ENCODE measurements at places on chromosomes 1 and 21.
A peak's percentile ranks its signal among the peaks of the same experiment; 100 is the strongest.

GRCh38 chr1:203570805-203571204, 55.8 kb upstream of the ATP2B4 start:
- no peak for DNase-seq

GRCh38 chr1:238895911-238896310, 490.5 kb upstream of the CHRM3 start:
- DNase-seq = no peak

GRCh38 chr1:64320922-64321614, 117.6 kb downstream of the UBE2U start:
- no peak for DNase-seq

- DNase-seq = peak; percentile 31
These were observed 67.3 kb downstream of the RHOU start for GRCh38 chr1:228802386-228803220.

- DNase-seq = no peak
These were observed 228.4 kb upstream of the NR5A2 start for GRCh38 chr1:199799116-199799515.

DNA sequence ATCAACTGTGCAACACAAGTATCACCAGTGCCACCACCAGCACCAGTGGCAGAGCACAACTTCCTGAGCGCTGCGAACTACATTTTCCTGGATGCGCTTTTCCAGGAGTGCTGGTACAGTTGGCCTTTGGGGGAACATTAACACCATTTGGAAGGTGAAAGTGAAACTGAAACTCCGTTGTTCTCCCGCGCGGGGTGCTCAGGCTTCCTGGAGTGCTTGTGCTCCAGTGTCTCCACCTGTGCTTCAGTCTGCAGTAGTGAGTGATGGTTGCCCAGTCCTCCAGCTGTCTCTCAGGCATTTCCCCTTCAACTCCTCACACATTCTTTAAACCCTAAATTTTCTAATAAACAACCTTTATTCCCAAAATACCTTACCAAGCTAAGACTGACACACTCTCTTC, 187.8 kb downstream of the LRRIQ3 start:
- no peak for DNase-seq

DNA sequence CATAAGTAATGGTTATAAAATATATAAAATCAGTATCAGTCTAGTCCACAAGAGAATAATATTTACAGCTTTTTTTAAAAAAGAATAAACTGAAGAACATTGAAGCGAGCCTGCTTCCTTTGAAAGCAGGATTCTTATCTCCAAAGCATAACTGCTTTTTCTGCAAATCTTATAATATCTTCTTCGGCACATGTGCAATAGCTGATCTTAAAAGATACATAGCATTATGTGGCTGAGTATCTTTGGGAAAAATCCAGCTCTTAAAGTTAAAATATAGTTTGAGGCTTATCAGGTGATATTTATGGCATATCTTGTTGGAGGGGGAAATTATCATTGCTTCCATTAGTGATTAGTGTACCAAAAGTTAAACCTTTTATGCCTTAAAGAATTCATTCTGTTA, 523.9 kb upstream of the ADGRL4 start:
- no peak for DNase-seq

DNA sequence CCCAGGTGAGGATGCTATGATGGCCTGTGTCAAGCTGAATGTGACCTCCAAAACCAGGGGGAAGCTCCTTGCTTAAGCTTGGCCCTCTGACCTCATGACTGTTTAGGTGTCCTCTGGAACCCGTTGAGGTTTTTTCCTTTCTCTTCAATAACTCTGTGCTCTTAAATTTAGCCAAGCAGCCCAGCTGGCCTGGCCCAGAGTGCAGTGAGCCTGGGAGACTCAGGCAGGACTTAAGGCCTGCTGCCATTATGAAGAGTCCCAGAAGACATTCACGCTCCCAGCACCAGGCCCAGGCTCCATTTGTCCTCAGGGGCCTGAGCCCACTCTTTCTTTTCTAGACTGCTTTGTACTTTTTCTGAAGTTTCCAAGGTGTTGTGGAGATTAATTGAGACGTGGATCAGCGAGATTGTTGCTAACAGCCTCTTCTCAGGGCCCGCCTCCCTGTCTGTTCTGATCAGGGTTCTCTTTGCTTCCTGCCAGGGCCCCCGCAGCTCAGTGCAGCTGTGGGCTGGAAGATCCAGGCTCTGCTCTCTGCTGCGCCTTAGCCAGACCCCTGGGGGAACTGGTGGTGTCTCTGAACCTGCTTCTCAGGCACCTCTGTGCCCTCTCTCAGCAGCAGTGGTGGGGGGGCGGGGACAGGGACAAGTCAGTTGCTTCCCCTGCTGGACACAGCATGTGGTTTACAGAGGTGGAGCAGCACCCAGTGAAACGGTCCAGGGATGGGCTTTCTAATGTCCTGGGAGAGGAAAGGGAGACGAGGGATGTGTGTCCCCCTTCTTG, 124.2 kb downstream of the GRIK3 start:
- DNase-seq = peak; percentile 72

- no peak for DNase-seq
These were observed 140.2 kb upstream of the SGIP1 start for GRCh38 chr1:66393586-66394287.

GRCh38 chr1:68969441-68969840, 472.6 kb upstream of the DEPDC1 start:
- DNase-seq = no peak

DNA sequence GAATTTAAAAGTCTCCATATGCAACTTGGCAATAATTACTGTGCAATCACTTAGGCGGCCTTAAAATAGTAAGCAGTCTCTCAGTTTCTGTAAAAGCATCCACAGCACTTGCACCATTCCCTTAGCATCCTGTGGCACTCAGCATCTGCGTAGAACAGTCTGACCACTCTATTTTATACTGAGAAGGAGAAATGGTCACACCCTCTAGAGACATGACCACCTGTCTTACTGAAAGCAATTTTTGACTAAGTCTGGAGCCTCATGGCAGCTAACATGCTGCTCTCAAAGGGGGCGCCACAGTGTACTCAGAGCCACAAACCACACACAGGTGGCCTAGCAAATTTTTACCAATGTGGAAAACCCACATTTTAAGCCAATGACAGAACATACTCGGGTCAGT, 62.0 kb downstream of the KCNK1 start:
- no peak for DNase-seq

- DNase-seq = no peak
These were observed 770.3 kb upstream of the ADGRL2 start for GRCh38 chr1:81030441-81030840.

GRCh38 chr1:76371941-76372340, 297.4 kb downstream of the ST6GALNAC3 start:
- no peak for DNase-seq

GRCh38 chr1:224490549-224491537, 56.2 kb upstream of the WDR26 start:
- DNase-seq = no peak

DNA sequence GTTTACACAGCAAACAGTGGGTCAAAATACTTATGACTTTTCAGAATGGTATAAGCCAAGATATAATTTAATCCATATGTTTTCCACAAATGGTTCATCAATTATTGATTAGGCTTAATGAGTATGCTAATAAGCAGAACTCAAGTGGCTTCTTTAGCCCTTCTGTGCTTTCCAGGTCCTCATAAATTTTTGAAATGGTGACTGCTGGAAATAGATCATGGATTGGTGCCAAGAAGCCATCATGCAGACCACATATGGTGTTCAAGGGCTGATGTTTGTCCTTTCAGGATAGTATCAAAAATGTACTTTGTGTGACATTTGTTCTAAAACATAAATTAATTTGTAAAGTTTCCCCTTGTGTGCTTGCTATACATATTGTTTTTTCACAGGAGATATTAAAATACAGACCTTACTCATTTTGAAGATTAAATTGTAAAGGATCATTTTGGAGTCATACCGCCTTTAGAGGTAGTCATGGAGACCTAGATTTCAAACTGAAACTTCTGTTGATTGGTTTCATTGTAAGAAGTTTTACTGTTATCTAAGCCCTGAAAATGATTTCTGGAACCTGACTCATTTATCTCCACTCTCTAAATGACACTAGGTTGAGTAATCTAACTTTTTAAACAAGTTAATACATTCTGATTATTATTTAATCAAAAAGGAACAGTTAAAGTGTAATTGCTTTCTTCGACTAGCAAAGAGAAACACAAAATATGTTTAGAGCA, 507.9 kb downstream of the PLA2G4A start:
- no peak for DNase-seq

GRCh38 chr1:244050835-244051444, at the start of gene ZBTB18:
Gene ZBTB18 (plus strand): TSS chr1:244051283. CDS start chr1:244051432, 149 bp downstream.
- no peak for DNase-seq

DNA sequence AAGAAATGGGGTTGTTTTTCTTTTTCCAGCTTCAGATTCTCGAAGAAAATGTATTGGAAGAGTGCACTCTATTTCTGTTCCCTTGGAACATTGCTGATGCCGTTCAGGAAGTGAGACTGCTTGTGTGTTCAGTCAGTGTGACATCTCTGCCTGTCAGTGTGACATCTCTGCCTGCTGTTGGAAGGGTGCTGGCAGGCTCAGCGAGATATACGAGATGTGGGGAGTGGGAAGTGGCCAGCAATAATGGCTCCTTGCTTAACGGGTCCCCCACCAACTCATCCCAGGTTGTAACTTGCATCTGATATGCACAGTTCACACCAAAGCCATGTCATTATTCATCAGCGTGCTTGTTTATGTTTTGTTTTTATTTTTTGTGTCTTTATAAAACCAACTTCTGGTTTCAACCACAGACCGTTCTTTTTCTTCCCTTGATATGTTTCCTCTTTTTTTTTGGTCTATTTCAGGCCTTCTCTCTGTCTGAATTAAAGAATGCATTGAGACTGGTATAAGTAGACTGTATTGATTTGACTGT, 145.4 kb downstream of the GALNT2 start:
- no peak for DNase-seq

GRCh38 chr1:161207173-161207572, 5.0 kb downstream of the NDUFS2 start:
- DNase-seq = no peak

- DNase-seq = no peak
These were observed 158.3 kb upstream of the KAZN start for GRCh38 chr1:14440166-14440565.

DNA sequence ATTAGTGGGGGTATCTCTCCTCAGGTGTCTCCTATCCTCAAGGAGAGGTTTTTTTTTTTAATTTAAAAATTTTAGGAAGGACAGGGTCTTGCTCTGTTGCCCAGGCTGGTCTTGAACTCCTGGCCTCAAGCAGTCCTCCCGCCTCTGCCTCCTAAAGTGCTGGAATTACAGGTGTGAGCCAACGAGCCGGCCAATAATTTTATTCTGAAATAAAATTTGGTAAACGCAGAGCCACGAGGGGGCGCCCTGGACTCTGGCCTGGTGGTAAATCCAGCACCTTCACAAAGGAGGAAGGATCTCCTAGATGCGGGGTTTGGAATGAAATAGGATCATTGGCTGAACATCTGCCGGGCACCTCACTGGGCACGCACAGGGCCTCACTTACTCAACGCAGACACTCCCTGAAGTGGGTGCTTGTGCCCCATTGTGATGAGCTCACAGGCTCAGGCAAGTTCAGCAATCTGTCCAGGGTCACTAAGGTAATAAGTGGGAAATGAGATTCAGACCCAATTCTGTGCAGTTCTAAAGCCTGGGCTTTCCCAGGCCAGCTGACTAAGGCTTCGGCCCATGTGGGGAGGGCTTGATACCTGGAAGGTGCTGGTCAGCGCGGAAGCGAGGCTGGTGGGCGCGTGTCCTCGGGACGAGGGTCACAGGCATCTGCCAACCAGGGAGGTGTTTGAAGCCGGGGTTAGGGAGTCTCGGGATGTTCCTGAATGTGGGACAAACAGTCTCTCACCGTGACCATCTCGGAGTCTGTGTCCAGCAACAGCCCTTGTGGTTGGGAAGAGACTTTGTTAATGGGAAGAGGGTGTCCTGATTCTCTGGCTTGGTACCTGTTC, 32.7 kb upstream of the ETV3 start:
- DNase-seq = no peak

GRCh38 chr21:16322454-16322853, 592.7 kb downstream of the USP25 start:
- DNase-seq = no peak

DNA sequence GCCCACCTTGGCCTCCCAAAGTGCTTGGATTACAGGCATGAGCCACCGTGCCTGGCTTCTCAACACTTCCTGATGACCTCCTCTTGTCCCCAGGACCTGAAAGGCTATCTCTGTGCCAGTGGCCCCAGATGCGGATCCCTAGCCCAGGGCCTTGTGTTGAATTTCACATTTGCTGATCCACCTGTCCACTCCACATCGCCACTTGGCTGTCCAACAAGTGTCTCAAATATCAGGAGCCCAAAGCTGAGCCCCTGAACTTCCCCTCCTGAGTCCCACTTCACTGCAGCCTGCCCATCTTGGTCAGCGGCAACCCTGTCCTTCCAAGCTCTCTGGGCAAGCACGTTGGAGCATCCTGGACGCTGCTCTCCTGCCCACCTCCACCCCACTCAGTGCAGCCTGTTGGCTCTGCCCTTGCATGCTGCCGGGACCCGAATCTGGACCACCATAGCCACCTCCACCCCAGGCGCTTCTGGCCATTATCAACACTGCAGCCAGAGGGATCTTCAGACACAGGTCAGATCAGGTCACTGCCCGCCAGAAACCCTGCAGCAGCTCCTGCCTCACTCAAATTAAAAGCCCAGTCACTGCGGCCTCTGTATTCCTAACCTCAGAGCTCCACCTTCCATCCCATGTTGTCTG, 352.5 kb upstream of the VAMP3 start:
- DNase-seq = peak; percentile 70

GRCh38 chr1:8025671-8026144, 401 bp downstream of the ERRFI1 start:
- no peak for DNase-seq

DNA sequence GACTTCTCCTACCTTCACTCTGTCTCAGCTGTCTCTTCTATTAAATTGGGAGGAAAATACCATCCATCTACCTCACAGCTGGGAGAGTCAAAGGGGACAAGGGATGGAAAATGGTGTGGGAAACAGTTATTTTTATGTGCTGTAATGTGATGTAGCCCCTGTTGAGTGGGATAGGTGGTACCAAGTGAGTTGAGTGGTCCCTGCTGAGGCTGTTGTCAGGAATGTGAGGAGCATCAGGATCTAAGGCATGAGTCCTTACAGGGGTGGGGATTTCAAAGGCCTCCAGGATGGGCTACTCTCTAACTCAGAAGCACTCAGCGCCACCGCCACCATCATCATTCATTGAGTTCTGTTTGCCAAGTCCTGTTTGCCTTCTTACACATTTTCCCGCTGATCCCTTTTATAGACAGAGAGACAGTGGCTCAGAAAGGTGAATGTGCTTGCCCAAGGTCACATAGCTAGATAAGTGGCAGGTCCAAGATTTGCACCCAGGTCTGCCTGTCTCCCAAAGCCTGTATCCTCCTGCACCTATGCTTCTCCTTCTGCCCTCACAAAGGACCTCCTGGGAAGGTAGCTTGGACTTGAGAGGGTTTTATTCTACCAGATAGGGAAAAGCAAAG, 4.6 kb upstream of the ID3 start:
- DNase-seq = no peak

GRCh38 chr1:209526137-209526536, 57.4 kb upstream of the CAMK1G start:
- DNase-seq = no peak
